ENCODE measurements at places on chromosomes 2 and 18. TPM values are rescaled to one million over a fixed set of nuclear protein-coding genes. Genes with fewer than 3 reads are reported as not detected.

The LRRC30 gene
- total RNA-seq, result not detected

The CYTIP gene
- 1.4 TPM for total RNA-seq

The NIFK gene
- 42.7 TPM for total RNA-seq

The EPHA4 gene
- total RNA-seq, result 12.7 TPM

The NOL4 gene
- total RNA-seq, result not detected

The RBKS gene
- 1.1 TPM for total RNA-seq

The IL36A gene
- not detected for total RNA-seq

The GPR39 gene
- 3.6 TPM for total RNA-seq

DNA sequence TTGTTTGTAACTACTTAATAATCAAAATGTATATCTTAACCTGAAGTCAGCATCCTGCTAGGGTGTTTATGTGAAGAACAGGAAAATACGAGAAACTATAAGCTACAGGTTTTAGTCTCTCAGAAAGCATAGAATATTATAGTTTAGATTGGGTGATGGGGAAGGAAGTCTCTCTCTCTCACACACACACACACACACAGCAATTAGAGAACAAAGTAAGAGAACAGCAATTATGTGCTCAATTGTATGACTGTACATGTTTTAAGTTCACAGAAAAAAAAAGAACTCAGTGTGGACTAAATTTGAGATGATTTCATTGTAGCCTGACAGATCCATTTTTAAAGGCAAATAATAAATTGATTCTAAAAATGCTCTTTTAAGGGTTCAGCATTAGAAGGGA is 94.3 kb upstream of the ZNF516 start:
- H3K36me3 ChIP-seq, result no peaks in the 10 kb centered on the region
- H3K27ac ChIP-seq, result no peak overlapping the region
- DNase-seq, result peak; percentile 69
- no peaks in the 10 kb centered on the region for H3K4me1 ChIP-seq
- peak overlapping the region; percentile 66 for H3K4me3 ChIP-seq

DNA sequence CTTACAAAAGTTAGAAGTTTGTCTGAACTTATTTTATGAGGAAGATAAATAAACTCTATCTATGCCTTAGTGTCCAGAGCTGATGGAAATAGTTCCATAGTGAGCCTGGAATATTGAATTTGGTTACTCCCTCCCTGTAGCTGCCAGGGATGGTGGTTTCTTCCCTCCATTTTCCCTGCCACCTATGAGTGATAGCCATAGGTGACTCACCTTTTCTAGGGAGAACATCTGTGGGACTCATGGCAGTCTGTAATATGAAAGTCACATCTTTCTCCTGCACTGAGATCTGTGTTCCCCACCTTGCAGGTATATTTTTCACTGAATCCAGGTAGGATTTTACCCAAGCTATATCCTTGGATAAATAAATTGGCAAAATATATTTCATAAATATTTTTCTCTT is 148.8 kb downstream of the TPGS2 start:
- DNase-seq, result no peak
- no peak overlapping the region for H3K27ac ChIP-seq
- H3K36me3 ChIP-seq, result no peaks in the 10 kb centered on the region
- H3K4me3 ChIP-seq, result no peak overlapping the region

DNA sequence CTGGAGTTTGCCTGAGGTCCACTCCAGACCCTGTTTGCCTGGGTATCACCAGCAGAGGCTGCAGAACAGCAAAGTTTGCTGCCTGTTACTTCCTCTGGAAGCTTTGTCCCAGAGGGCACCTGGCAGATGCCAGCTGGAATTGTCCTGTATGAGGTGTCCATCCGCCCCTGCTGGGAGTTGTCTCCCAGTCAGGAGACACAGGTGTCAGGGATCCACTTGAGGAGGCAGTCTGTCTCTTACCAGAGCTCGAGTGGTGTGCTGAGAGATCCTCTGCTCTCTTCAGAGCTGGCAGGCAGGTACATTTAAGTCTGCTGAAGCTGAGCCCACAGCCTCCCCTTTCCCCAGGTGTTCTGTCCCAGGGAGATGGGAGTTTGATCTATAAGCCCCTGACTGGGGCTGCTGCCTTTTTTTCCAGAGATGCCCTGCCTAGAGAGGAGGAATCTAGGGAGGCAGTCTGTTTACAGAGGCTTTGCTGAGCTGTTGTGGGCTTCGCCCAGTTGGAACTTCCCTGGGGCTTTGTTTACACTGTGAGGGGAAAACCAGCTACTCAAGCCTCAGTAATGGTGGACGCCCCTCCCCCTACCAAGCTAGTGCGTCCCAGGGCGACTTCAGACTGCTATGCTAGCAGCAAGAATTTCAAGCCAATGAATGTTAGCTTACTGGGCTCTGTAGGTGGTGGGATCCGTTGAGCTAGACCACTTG is 34.7 kb downstream of the TFPI start:
- H3K36me3 ChIP-seq, result peaks cover 28% of the 10 kb centered on the region
- no peaks in the 10 kb centered on the region for H3K4me1 ChIP-seq
- no peak overlapping the region for H3K4me3 ChIP-seq
- no peak overlapping the region for H3K27ac ChIP-seq
- no peak for DNase-seq
- H3K27me3 ChIP-seq, result no peaks in the 10 kb centered on the region

- no peaks in the 10 kb centered on the region for H3K36me3 ChIP-seq
- no peaks in the 10 kb centered on the region for H3K27me3 ChIP-seq
- H3K4me3 ChIP-seq, result no peak overlapping the region
- H3K27ac ChIP-seq, result peak overlapping the region; percentile 88
- H3K4me1 ChIP-seq, result peaks cover 60% of the 10 kb centered on the region
- DNase-seq, result no peak
Measured at GRCh38 chr2:144083211-144083610, 436.7 kb downstream of the ZEB2 start.

GRCh38 chr2:201837824-201838431 is 31.6 kb downstream of the CDK15 start:
- no peaks in the 10 kb centered on the region for H3K27me3 ChIP-seq
- H3K36me3 ChIP-seq, result no peaks in the 10 kb centered on the region
- no peak overlapping the region for H3K4me3 ChIP-seq
- DNase-seq, result no peak
- H3K4me1 ChIP-seq, result peaks cover 10% of the 10 kb centered on the region
- no peak overlapping the region for H3K27ac ChIP-seq

DNA sequence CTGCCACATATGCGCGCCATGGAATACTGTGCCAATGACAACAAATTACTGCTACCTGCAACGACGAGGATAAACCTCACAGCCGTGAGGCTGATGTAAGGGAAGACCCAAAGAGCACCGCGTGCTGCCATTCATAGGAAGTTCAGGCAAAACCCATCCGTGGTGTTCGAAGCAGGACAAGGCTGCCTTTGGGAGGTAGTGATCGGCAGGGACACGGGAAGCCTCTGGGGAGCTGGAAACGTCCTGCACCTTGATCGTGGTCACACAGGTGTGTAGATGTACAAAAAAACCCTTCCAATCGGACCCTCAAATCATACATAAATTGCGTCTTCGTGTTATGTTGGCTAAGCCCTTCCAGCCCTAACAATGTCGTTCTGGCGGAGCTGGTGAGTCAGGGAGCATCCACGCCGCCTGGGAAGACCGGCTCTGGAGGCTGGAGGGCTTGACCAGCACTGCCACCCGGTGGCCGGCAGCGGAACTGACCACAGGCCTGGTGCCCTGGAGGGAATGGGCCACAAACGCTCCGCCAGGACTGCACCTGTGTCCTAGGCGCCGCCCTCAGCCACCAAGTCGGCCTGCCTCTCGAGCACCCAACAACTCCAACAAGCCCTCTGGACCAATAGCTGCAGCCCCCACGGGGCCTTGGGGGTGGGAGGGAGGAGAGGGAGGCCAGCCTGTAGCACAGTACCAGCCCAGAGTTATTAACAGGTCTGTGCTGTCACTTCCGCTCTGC is 4.1 kb upstream of the NEURL3 start:
- no peaks in the 10 kb centered on the region for H3K36me3 ChIP-seq
- H3K4me1 ChIP-seq, result peaks cover 7% of the 10 kb centered on the region
- H3K4me3 ChIP-seq, result no peak overlapping the region
- DNase-seq, result peak; percentile 98
- H3K27ac ChIP-seq, result no peak overlapping the region

DNA sequence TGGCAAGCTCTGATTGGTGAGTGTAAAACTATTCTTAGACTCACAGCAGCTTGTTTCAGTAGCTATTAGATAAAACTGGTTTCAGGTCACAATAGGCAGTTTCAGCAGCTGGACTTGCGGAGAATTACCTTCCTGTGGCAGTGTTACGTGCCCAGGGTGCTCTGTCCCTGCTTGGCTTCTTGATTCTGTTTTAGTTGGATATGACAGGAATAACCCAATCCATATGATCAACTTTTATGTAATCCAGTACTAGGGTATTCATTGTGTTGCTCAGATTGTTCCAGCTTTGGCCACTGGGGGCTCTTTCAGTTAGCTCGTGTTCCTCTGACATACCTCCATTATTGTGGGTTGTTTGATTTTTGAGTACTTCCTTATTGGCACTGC is 43.1 kb downstream of the INPP4A start:
- no peaks in the 10 kb centered on the region for H3K36me3 ChIP-seq
- H3K4me1 ChIP-seq, result peaks cover 4% of the 10 kb centered on the region
- no peak overlapping the region for H3K27ac ChIP-seq

GRCh38 chr18:10398571-10398970 is 55.9 kb upstream of the APCDD1 start:
- H3K27ac ChIP-seq, result no peak overlapping the region
- no peak for DNase-seq
- H3K36me3 ChIP-seq, result no peaks in the 10 kb centered on the region
- no peak overlapping the region for H3K4me3 ChIP-seq

DNA sequence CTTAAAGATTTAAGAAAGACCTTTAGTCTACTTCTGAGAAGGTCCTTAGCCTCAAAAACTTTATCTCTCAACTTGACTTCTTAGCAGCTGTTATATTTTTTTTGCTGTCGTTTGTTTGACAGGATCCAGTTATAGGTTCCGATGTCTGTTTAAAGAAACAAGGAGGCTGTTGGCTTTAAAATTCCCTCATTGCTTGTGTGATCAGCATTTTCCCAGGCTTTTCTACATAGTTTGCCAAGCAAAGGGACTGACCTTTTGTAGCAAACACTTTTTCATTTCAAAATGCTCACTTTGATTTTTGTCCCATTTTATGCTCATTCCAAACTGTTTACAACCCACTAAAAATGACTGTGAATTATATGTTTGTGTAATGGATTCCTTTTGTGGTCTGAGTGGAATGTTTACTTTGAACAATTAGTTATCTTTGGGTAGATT is 394.9 kb downstream of the ARHGAP15 start:
- peaks cover 24% of the 10 kb centered on the region for H3K4me1 ChIP-seq
- DNase-seq, result no peak
- peak overlapping the region; percentile 4 for H3K4me3 ChIP-seq
- H3K36me3 ChIP-seq, result no peaks in the 10 kb centered on the region
- peak overlapping the region; percentile 27 for H3K27ac ChIP-seq

DNA sequence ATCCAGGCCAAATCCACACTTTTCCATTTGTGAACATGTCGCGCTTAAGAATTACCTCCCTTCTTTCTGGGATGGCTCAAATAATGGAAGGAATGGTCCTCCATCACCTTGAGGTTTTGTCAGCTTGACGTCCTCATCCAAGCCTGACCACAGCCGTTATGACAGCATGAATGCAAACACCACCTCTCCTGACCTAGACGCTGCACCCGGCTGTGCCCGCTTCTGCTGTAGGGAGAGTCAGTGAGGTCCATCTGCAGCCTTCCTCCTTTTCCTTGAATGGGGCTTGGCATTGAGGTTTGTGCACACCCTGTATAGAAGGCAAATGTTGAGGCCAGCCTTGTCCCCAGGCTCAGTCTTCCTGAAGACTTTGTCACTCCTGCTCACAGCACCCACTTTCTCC is 85.5 kb downstream of the TGOLN2 start:
- no peaks in the 10 kb centered on the region for H3K36me3 ChIP-seq
- peaks cover 13% of the 10 kb centered on the region for H3K4me1 ChIP-seq
- no peak overlapping the region for H3K27ac ChIP-seq
- DNase-seq, result no peak
- no peak overlapping the region for H3K4me3 ChIP-seq

DNA sequence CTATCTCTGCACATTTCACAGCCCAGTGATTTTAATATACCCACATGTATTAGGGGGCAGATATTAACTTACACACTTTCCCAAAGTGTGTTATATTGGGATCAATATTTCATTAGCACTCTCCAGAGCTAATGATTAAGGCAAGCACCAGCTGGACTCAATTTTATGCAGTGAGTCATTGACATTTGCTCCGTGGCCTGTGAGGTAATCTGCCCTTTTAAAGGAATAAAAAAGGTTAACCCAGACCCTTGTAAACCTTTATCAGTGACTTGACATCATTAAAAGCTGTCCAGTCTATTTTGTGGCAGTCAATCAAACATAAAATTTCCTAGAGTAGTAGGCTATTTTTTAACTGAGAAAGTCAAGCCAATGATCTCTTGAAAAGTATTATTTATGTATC is 1870.4 kb upstream of the CELF4 start:
- no peaks in the 10 kb centered on the region for H3K36me3 ChIP-seq
- no peak overlapping the region for H3K4me3 ChIP-seq
- DNase-seq, result no peak
- H3K27ac ChIP-seq, result no peak overlapping the region
- no peaks in the 10 kb centered on the region for H3K4me1 ChIP-seq

- H3K27ac ChIP-seq, result no peak overlapping the region
- H3K4me1 ChIP-seq, result no peaks in the 10 kb centered on the region
Measured at GRCh38 chr2:84057917-84058560, 401.0 kb downstream of the SUCLG1 start.

DNA sequence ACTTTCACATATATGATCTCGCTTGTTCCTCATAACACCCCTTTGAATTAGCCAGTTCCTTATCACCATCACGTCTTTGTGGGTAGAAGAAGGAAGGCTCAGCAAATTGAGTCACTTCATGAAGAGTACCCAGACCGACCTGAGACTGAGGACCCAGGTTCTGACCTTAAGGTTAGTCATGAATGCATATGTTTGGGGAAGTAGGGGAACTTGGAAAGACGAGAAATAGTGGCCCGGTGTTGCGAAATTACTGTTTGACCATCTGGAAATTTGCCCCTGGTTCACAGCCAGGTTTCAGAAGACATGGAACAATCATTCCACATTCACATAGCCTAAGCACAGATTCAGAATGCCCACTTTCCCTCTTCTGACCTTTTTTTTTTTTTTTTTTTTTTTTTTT is 59.8 kb downstream of the MEIS1 start:
- H3K27ac ChIP-seq, result no peak overlapping the region
- no peaks in the 10 kb centered on the region for H3K36me3 ChIP-seq
- H3K4me3 ChIP-seq, result no peak overlapping the region
- peaks cover 26% of the 10 kb centered on the region for H3K4me1 ChIP-seq

DNA sequence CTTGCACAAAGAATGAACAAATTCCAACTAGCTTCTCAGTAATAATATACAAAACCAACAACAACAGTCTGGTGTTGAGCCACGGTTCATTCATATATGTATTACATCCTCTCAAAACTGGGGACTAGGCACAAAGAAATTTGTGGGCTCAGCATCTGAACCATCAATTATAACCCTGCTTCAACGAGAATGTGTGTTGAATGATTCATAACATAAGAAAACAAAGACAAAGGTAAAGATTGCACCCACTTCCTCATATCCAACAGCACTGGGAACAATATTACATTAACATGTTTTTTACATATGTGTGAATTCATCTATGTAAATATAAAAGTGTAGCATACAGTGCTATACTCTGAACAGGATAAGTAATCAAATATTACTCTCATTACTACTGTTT is 144.8 kb downstream of the CDH2 start:
- DNase-seq, result no peak
- H3K4me3 ChIP-seq, result no peak overlapping the region
- no peaks in the 10 kb centered on the region for H3K27me3 ChIP-seq
- H3K4me1 ChIP-seq, result peaks cover 10% of the 10 kb centered on the region
- no peak overlapping the region for H3K27ac ChIP-seq

All from osteoblast (primary cell).